ENCODE measurements at places on chromosomes 2 and 18.

DNA sequence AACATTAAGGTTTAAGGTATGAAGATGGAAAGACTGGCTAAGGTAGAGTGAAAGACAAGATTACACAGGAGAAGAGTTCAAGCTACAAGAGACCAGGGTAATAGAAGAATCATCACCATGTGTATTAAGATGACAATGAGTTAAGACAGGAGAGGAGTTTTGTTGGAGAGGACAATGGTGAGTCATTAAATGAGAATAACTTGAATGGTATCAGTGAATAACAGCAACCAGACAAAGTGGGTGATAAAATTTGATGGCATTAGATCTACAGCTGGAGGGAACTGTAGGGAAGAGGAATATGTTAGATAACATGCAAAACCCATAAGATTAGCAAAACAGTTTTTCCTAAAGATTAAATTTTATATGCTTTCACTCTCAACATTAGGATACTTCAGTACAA, 18.8 kb upstream of the ENOSF1 start:
- DNase-seq = no peak

GRCh38 chr2:237253046-237253702, 160.8 kb downstream of the COL6A3 start:
- DNase-seq = no peak

- no peak for DNase-seq
Measured at GRCh38 chr2:47232738-47233415, 77.8 kb upstream of the STPG4 start.

- DNase-seq = no peak
Measured at GRCh38 chr18:12973562-12974213, 17.5 kb upstream of the CEP192 start.

DNA sequence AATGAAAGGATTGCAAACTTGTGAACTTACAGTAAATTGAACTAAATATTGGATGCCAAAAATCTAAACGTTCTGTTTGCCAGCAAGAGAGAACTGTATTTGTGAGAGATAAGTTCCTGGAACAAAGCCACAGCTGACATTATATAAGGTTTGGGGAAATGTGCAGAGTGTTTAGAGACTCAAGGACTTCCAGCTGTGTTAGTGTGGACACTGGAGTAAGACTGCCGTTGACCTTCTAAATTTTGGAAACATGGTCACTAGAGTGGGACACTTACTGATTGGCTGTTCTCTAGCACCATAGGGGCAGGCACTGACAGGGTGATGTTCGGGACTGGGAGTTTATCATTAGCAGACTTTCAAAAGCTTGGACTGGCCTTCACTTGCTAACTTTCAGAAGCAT, 40.5 kb downstream of the SCN9A start:
- DNase-seq = no peak

GRCh38 chr2:10282611-10283105, 20.0 kb upstream of the HPCAL1 start:
- no peak for DNase-seq

DNA sequence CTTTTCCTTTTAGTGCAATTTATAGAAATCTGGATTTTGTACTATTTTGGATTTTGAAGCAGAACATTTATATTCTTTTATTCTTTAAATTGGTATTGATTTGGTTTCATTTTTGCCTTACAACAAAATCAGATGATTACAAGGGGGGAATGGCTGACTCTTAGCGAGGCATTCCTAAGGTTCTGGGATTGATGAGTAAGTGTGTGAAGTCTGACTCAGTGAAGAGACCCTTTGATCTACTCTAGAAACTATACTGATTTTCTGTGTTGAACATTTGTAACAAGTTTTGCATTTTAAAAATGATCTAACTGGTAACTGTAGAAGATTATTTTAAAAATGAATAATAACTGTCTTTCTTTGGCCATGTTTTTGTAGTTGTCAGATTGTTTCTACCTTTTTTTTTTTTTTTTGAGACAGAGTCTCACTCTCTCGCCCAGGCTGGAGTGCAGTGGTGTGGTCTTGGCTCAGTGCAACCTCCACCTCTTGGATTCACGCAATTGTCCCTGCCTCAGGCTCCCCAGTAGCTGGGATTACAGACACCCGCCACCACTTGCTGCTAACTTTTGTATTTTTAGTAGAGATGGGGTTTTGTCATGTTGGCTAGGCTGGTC, 48.7 kb downstream of the TTC39C start:
- no peak for DNase-seq

DNA sequence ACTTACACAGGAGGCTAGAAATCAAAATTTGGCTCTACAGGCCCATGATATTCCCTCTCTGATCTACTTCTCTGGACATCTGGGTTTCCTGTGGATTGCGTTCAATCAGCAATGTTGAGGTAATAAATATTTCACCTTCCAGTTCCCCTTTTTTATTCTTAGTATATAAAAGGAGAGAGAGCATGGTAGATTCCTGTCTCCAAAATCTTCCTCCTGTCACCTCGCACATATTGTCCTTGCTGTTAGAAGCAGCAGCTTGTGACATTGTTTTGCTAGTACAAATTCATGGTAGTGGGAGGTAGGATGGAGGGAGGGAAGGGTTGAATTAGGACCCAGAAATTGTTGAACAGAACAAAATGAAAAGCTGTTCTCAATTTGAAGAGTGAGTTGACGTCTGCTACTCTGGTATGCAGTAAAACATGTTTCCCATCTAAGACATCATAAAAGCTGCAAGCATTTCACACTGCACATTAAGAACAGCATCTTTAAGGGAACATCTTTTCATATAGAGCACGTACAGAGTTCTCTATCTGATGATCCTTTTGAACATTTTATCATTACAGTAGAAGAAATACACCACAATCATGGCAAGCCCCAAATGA, 156.4 kb downstream of the RDH14 start:
- no peak for DNase-seq

DNA sequence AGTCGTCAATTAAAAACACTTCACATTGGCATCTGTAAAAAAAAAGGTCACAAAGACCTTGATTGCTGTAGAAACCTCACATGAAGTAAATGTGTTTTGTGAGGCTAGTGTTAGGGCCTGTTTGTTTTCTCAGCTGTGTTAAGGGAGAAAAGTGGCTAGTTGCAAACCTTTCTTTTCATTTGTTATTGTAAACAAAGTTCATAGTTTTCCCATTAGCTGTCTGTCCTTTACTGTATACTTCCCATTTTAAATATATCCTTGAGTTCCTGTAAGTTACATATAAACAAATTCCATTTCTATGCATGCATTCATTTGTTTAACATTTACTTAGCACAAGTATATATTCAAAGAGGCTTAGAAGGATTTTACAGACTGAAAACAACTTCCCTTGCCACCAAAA, 1250.2 kb downstream of the LRP1B start:
- no peak for DNase-seq

- no peak for DNase-seq
Measured at GRCh38 chr2:134296301-134296700, 42.4 kb downstream of the MGAT5 start.

DNA sequence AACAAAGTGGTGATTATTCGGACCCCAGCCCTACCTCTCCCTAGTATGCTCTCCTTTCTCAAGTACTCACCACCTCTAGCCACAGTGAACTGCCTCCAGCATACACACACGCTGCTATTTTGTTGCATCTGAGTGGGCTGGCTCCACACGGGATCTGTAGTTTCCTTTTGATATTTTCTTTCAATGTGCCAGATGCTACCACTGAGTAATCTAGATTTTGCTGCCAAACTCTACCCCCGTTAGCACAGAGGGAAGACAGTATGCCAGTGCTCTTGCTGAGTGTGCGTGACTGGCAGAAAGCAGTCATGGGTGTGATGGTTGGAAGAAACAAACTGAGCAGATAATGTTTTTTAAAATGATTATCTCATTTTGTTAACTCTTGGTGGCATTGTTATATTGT, 11.6 kb downstream of the CFLAR start:
- no peak for DNase-seq

- DNase-seq = no peak
Measured at GRCh38 chr2:72108121-72108520, 39.5 kb downstream of the CYP26B1 start.

DNA sequence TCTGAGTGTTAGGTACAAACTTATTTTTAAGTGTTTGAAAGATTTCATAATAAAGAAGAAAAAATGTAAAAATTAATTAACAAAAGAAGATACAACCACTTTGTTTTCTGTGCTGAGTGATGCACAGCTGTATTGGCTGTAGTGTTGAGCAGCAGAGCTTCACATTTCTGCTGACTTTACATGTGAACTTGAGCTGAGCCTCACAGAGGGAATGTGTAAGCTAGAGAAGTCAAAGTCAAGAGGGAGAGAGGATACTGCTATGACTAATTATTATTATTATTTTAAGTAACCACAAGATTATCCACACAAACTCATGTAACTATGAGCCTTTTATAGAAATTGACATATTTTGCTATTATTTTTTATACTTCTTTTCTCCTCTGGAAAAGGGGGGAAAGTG, 159.1 kb upstream of the ZSWIM2 start:
- no peak for DNase-seq

All from stimulated activated CD8-positive, alpha-beta memory T cell treated with anti-CD3 and anti-CD28 coated beads, Interleukin-4, amount 100 ng/mL, for 1 hour (primary cell).